ENCODE measurements at places on chromosomes 16 and 17. TPM values are rescaled to one million over a fixed set of nuclear protein-coding genes. Genes with fewer than 3 reads are reported as not detected.

KRTAP16-1 gene
- total RNA-seq = not detected

CWC25 gene
- total RNA-seq = 10.9 TPM

TBC1D3B gene
- total RNA-seq = 1.5 TPM

TP53TG3 gene
- total RNA-seq = not detected

USP43 gene
- not detected for total RNA-seq

FBXW10 gene
- not detected for total RNA-seq

All from smooth muscle cell of trachea (primary cell).